ENCODE measurements at places on chromosomes 1 and 21. TPM values are rescaled to one million over a fixed set of nuclear protein-coding genes. Genes with fewer than 3 reads are reported as not detected.

GRCh38 chr1:34235594-34235993, 58.9 kb downstream of the C1orf94 start:
- H3K27me3 ChIP-seq = peaks cover 5% of the 10 kb centered on the region
- DNase-seq = no peak
- no peaks in the 10 kb centered on the region for H3K36me3 ChIP-seq
- H3K27ac ChIP-seq = no peak overlapping the region
- H3K4me1 ChIP-seq = no peaks in the 10 kb centered on the region
- H3K4me3 ChIP-seq = no peak overlapping the region

DNA sequence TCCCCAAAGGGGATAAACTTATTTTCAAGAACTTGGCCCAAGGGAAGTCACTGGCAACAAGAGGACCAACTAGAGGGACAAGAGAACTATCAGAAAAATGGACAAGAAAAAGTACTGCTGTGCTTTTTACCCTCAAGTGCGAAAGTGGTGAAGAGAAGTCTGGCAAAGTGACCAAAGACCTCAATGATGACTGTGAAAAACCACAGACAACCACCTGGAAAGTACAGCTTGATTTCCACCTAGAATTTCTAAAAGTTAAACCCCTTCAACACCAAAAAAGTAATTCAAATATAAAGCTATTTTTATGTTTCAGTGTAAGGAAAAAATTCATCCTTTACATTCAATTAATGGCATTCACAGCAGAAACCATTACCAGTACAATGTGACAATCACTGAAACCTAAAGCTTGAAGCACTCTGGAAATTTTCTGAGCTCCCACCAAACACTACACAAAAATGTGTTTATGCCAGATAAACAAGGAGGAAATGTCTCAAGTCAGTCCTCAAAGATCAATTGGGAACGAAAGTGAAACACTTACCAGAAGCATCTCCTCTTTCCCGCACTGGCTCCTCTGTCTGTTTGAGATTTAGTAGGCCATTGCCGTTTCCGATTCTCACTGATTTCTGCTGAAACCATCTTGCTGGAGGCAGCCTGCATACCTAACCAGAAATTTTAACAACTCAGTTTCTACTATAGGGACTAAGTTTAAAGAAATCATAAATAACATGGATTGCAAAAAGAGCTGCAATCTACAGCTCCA, 8.3 kb downstream of the SDE2 start:
- H3K4me1 ChIP-seq = peaks cover 35% of the 10 kb centered on the region
- peak; percentile 38 for DNase-seq
- H3K27me3 ChIP-seq = no peaks in the 10 kb centered on the region
- H3K27ac ChIP-seq = peak overlapping the region; percentile 78
- peaks cover 46% of the 10 kb centered on the region for H3K36me3 ChIP-seq
- no peak overlapping the region for H3K4me3 ChIP-seq

GRCh38 chr1:37875833-37876232, 16.4 kb upstream of the MTF1 start:
- no peak overlapping the region for H3K27ac ChIP-seq
- no peaks in the 10 kb centered on the region for H3K27me3 ChIP-seq
- H3K36me3 ChIP-seq = peaks cover 24% of the 10 kb centered on the region
- H3K4me1 ChIP-seq = peaks cover 4% of the 10 kb centered on the region

- H3K4me1 ChIP-seq = no peaks in the 10 kb centered on the region
- H3K27me3 ChIP-seq = no peaks in the 10 kb centered on the region
- DNase-seq = no peak
- H3K4me3 ChIP-seq = no peak overlapping the region
- H3K36me3 ChIP-seq = no peaks in the 10 kb centered on the region
Observed at GRCh38 chr1:163875200-163875926, 553.6 kb downstream of the NUF2 start.

- peak overlapping the region; percentile 72 for H3K4me3 ChIP-seq
- peak overlapping the region; percentile 100 for H3K27ac ChIP-seq
- H3K36me3 ChIP-seq = peaks cover 43% of the 10 kb centered on the region
- peak; percentile 92 for DNase-seq
Observed at GRCh38 chr21:31184459-31184858, 146.2 kb upstream of the KRTAP19-8 start.

GRCh38 chr1:60896701-60897363, 185.5 kb upstream of the NFIA start:
- H3K27ac ChIP-seq = no peak overlapping the region
- peaks cover 4% of the 10 kb centered on the region for H3K4me1 ChIP-seq
- no peak for DNase-seq
- H3K36me3 ChIP-seq = no peaks in the 10 kb centered on the region

- no peaks in the 10 kb centered on the region for H3K36me3 ChIP-seq
- DNase-seq = peak; percentile 81
- H3K27ac ChIP-seq = peak overlapping the region; percentile 81
- H3K27me3 ChIP-seq = no peaks in the 10 kb centered on the region
Observed at GRCh38 chr1:51234721-51235425, 1.2 kb upstream of the RNF11 start.

DNA sequence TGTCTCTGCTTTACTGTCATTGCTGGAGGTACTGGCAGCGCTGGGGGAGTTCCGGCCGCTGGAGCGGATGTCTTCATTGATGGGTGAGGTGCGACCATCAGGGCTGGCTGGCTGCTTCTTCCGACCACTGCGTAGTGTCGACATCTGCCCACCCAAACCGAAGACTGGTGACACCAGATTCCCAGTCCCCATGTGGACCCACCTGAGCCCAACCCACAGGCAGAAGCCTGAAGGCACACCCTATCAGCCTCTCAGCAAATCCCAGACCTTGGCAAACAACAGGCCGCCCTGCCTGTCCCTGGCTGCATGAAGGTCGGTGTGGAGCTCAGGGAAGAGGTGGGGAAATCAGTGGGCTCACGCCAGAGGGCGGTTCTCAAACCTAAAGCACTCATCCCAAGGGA, 44.8 kb downstream of the SLC45A1 start:
- H3K4me3 ChIP-seq = no peak overlapping the region
- no peak for DNase-seq
- peak overlapping the region; percentile 38 for H3K27ac ChIP-seq
- no peaks in the 10 kb centered on the region for H3K27me3 ChIP-seq
- H3K4me1 ChIP-seq = peaks cover 7% of the 10 kb centered on the region

- DNase-seq = no peak
- no peaks in the 10 kb centered on the region for H3K36me3 ChIP-seq
- H3K4me1 ChIP-seq = peaks cover 38% of the 10 kb centered on the region
- peaks cover 9% of the 10 kb centered on the region for H3K27me3 ChIP-seq
- H3K27ac ChIP-seq = no peak overlapping the region
- no peak overlapping the region for H3K4me3 ChIP-seq
Observed at GRCh38 chr1:206664740-206665139, 20.0 kb upstream of the MAPKAPK2 start.

DNA sequence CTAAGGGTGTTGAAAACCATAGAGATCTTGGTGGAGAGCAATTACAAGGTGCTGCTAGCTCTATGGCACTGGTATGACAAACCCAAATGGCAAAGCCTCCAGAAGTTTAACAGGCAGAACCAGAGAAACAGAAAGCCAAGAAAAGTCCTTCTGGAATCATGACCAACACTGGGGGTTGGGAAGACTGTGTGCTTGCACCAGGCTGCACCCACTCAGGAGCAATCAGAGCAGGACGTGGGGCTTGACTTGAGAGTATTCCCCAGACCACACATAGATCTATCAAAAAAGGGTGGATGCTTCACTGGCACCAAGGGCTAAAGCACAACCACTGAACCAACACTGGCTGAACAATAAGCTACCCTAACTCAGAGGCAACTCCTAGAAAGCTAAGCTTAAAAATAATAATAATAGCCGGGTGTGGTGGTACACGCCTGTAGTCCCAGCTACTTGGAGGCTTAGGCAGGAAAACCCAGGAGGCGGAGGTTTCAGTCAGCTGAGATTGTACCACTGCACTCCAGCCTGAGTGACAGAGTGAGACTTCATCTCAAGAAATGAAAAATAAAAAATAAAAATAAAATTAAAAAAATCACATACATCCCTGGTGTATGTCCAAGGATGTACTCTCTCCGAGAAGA, 20.1 kb upstream of the ENSA start:
- H3K27ac ChIP-seq = no peak overlapping the region
- H3K4me1 ChIP-seq = peaks cover 3% of the 10 kb centered on the region
- no peak overlapping the region for H3K4me3 ChIP-seq
- H3K36me3 ChIP-seq = peaks cover 17% of the 10 kb centered on the region
- no peaks in the 10 kb centered on the region for H3K27me3 ChIP-seq
- no peak for DNase-seq

DNA sequence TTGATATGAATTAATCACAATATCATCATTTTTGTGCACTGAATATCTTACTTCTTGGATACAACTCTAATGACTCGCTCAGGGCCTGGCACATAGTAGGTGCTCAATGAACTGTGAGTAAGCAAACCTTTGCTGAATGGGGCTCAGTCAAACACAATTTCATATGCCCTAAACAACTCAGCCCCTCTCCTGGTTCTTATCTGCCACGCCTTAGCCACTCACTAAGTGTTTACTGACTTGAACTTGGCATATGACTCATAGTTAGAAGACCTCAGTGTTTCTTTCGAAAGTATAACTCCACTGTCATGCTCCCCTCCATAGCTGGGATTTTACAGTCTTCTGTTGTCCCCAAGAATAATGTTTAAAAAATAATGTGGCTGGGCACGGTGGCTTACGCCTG, 4.8 kb upstream of the IFNLR1 start:
- peaks cover 72% of the 10 kb centered on the region for H3K4me1 ChIP-seq
- peaks cover 2% of the 10 kb centered on the region for H3K27me3 ChIP-seq
- H3K4me3 ChIP-seq = no peak overlapping the region
- peak; percentile 67 for DNase-seq

DNA sequence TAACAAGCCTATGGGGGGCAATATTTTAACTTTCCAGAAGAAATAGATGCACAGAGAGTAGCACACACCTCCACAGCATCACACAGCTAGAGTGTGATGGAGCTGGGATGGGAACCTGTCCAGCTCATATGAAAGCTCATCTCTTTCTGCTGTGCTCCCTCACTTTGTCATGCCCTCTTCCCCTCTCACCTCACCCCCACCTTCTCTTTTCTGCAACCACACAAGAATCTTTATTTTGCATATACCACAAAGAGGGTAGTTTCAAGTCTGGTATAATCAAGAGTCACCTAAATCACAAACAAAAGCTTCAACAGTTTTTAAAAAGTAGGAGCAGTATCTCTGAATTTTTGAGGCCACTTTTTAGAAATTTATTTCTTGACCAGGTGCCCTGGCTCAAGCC, 22.6 kb downstream of the FOXD2 start:
- no peak for DNase-seq
- H3K4me3 ChIP-seq = no peak overlapping the region

GRCh38 chr1:98550076-98550475, 111.4 kb upstream of the SNX7 start:
- no peak overlapping the region for H3K4me3 ChIP-seq
- no peak overlapping the region for H3K27ac ChIP-seq
- DNase-seq = no peak
- no peaks in the 10 kb centered on the region for H3K27me3 ChIP-seq
- no peaks in the 10 kb centered on the region for H3K4me1 ChIP-seq

GRCh38 chr1:202834771-202835547, 24.2 kb downstream of the PCAT6 start:
- H3K27ac ChIP-seq = peak overlapping the region; percentile 74
- H3K4me1 ChIP-seq = peaks cover 42% of the 10 kb centered on the region
- peak; percentile 70 for DNase-seq

DNA sequence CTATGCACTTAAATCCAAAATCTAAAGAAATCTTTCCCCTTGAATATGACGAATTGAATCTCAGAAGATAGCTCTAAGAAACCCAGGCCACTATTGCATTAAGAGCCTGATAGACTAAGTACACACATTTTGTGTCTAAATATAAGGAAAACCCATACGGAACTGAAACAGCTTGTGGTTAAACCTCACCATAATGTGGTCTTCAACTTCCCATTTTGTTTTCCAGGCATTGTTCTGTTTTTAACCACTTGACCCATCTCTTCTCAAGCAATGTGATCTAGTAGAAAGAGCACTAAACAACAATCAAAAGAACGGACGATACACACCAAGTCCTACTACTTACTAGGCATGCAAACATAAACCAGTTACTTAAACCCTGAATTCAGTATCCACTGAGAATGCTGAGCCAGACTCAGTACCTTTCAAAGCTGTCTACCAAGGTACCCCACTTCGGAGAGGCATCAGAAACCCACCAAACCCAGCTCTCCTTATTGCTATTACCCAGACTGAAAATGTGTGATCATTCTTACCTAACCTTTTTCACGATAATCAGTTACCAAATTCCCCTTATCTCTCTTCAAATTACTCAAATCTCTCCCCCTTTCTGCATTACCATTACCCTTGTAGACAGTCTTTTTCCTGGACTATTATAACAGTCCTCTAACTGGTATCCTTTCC, 12.8 kb downstream of the OTUD7B start:
- H3K36me3 ChIP-seq = peaks cover 42% of the 10 kb centered on the region
- H3K4me1 ChIP-seq = peaks cover 58% of the 10 kb centered on the region
- H3K27ac ChIP-seq = peak overlapping the region; percentile 29
- H3K27me3 ChIP-seq = no peaks in the 10 kb centered on the region
- peak; percentile 29 for DNase-seq

DNA sequence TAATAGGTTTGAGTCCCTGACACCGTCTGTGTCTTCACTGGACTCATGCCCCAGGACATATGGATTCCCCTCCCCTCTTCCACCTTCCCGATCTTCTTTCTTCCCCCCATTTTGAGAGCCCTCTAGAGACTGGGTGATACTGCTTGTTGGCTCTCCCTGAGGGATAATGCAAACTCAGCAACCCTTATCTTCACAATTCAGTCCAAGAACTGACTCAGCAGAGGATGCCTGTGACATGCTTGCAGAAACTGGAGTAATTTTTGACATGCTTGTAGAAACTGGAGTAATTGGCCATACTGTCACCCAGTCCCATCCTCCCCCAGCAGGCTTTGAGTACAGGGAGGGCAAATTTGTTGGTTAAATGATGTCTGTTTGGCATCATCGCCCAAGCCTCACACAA, 127.6 kb upstream of the CTTNBP2NL start:
- DNase-seq = no peak
- no peak overlapping the region for H3K4me3 ChIP-seq
- H3K27ac ChIP-seq = no peak overlapping the region
- H3K4me1 ChIP-seq = no peaks in the 10 kb centered on the region
- no peaks in the 10 kb centered on the region for H3K36me3 ChIP-seq

GRCh38 chr1:246113555-246114095, 393.5 kb downstream of the SMYD3 start:
- H3K4me3 ChIP-seq = no peak overlapping the region
- H3K36me3 ChIP-seq = peaks cover 14% of the 10 kb centered on the region
- H3K4me1 ChIP-seq = peaks cover 11% of the 10 kb centered on the region
- H3K27ac ChIP-seq = no peak overlapping the region

The PRPF38B gene
- 57.0 TPM for total RNA-seq

The RIMKLA gene
- total RNA-seq = 3.0 TPM

The RBP7 gene
- not detected for total RNA-seq

The BGLAP gene
- total RNA-seq = 2.3 TPM

The MIXL1 gene
- not detected for total RNA-seq

Data from activated CD4-positive, alpha-beta memory T cell treated with anti-CD3 and anti-CD28 coated beads for 36 hours (primary cell).